ENCODE measurements at places on chromosomes 12 and 14. TPM values are rescaled to one million over a fixed set of nuclear protein-coding genes. Genes with fewer than 3 reads are reported as not detected.

- DNase-seq: no peak
- peaks cover 29% of the 10 kb centered on the region for H3K36me3 ChIP-seq
- no peak overlapping the region for H3K27ac ChIP-seq
- no peaks in the 10 kb centered on the region for H3K4me1 ChIP-seq
- H3K27me3 ChIP-seq: no peaks in the 10 kb centered on the region
Measured at GRCh38 chr12:31479516-31480210, 111.3 kb downstream of the DENND5B start.

DNA sequence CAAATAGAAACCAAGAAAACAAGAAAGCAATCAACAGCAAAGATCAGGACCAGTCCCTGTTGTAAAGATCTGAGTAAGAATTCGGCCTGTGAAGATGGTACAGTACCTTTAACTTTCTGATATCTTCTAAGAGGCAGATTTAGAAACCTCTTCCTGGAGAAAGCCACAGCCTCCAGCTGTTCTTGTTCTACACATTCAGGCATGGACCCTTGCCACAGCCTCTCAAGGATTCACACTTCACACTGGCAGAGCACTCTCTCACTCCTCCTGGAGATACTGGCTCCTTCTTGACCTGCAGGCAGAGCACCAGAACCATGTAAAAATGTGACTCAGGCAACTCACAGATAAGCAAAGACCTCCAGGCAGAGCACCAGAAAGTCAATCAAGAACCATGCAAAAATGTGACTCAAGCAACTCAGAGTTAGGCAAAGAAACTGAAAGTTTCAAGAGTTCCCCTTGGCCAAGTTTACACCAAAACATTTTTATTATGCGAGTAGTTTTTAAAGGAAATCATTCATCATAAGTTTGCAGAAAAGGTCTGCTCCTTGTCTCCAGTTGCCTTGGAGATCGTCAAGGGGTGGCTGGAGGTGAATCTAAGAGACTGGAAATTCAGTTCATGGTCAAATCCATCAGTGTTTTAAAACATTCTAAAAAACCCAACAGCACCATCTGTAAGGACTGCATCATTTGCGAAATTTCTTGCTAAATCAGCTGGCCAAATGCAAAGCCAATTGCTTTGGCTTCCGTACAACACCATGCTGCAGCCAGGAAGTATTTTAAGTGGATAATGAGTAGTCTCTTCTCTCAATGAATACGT lies 119.3 kb upstream of the MDM1 start:
- no peaks in the 10 kb centered on the region for H3K36me3 ChIP-seq
- H3K27me3 ChIP-seq: no peaks in the 10 kb centered on the region
- H3K4me1 ChIP-seq: peaks cover 66% of the 10 kb centered on the region
- no peak overlapping the region for H3K27ac ChIP-seq

GRCh38 chr12:107288414-107289127 lies 195.2 kb upstream of the CRY1 start:
- peaks cover 4% of the 10 kb centered on the region for H3K4me1 ChIP-seq
- H3K27ac ChIP-seq: no peak overlapping the region
- peaks cover 13% of the 10 kb centered on the region for H3K27me3 ChIP-seq
- no peaks in the 10 kb centered on the region for H3K36me3 ChIP-seq
- no peak overlapping the region for H3K4me3 ChIP-seq

DNA sequence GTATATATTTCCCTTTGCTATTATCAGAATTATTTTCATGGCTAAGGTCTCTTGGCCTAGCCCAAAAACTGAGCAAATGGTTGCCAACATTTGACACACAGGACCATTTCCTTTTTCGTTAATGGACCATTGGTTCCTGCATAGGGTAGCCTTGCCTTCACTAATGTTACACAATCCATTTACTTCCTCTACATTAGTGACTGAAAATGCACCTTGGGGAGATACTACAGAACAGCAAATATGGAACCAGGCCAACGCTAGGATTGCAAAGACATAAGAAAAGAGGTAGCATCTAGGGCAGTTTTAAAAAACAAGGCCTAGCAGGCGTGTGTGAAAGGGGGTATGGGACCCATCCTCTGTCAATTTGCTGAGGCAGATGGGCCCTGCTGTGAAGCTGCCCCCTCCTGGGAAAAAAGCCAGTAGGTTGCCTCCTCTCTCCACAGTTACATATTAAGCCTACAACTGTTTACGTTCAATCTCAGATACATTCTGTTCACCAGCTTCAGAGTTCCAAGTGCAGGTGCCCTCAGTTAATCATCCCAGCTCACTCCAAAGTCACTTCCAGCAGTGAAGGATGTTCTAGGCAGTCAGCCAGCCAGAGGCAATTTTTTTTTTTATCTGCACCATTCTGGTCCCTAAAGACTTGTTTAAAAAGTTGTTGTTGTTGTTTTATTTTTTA lies 15.0 kb downstream of the AQP6 start:
- H3K4me3 ChIP-seq: no peak overlapping the region
- peaks cover 23% of the 10 kb centered on the region for H3K36me3 ChIP-seq
- H3K4me1 ChIP-seq: peaks cover 27% of the 10 kb centered on the region
- DNase-seq: no peak
- no peaks in the 10 kb centered on the region for H3K27me3 ChIP-seq

GRCh38 chr12:89706986-89707702 lies 1.5 kb downstream of the ATP2B1 start:
- H3K27me3 ChIP-seq: peaks cover 5% of the 10 kb centered on the region
- DNase-seq: no peak
- peak overlapping the region; percentile 96 for H3K27ac ChIP-seq
- no peaks in the 10 kb centered on the region for H3K36me3 ChIP-seq
- peak overlapping the region; percentile 98 for H3K4me3 ChIP-seq

GRCh38 chr14:100234511-100234910 lies 4.4 kb upstream of the YY1 start:
- H3K4me3 ChIP-seq: no peak overlapping the region
- no peaks in the 10 kb centered on the region for H3K27me3 ChIP-seq
- H3K4me1 ChIP-seq: peaks cover 19% of the 10 kb centered on the region
- peaks cover 4% of the 10 kb centered on the region for H3K36me3 ChIP-seq
- H3K27ac ChIP-seq: no peak overlapping the region

DNA sequence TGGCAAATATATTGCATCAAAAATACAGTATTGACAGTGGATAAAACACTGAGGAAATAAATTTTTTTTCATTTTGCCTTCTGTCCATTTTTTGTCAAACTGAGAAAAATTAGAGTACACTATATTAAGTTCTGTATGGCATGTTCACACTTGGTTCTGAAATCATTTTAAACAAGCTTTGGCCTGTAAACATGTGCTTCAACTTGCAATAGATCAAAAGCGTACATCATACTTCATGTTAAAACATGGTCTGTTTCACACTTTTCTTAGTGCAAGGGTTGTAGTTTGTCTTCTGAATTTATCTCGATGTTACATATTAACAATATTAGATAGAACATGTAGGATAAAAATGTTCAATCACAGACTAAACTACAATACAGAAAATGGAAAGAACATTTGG lies 208.0 kb downstream of the PCNX1 start:
- H3K4me3 ChIP-seq: no peak overlapping the region
- peaks cover 12% of the 10 kb centered on the region for H3K4me1 ChIP-seq
- DNase-seq: no peak
- peaks cover 12% of the 10 kb centered on the region for H3K36me3 ChIP-seq
- no peaks in the 10 kb centered on the region for H3K27me3 ChIP-seq

The GRIN2B gene
- total RNA-seq: 1.6 TPM

GRCh38 chr12:42336286-42336685 lies 10.3 kb downstream of the PPHLN1 start:
- H3K4me3 ChIP-seq: no peak overlapping the region
- H3K4me1 ChIP-seq: peaks cover 11% of the 10 kb centered on the region
- no peaks in the 10 kb centered on the region for H3K27me3 ChIP-seq
- H3K36me3 ChIP-seq: peaks cover 12% of the 10 kb centered on the region
- no peak for DNase-seq

GRCh38 chr14:22432348-22432976 lies 156.6 kb downstream of the DAD1 start:
- no peaks in the 10 kb centered on the region for H3K36me3 ChIP-seq

DNA sequence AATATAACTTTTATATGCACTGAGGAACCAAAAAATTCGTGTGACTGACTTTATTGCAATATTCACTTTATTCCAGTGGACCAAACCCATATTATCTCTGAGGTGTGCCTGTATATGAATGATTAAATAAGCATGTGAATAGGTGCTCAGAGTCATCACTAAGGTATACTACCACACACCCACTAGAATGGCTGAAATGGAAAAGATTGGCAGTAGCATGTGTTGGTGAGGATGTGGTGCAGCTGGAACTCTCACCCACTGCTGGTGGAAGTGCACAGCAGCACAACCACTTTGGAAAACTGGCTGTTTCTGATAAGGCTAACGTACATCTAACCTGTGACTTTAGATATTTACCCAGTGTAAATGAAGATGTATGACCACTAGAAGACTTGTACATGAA lies 36.8 kb downstream of the GOLGA5 start:
- H3K27me3 ChIP-seq: no peaks in the 10 kb centered on the region
- peaks cover 5% of the 10 kb centered on the region for H3K4me1 ChIP-seq
- DNase-seq: no peak
- H3K36me3 ChIP-seq: peaks cover 28% of the 10 kb centered on the region
- H3K27ac ChIP-seq: no peak overlapping the region
- no peak overlapping the region for H3K4me3 ChIP-seq

The KRT72 gene
- 2.9 TPM for total RNA-seq

The TMEM52B gene
- 0.68 TPM for total RNA-seq

The SLIRP gene
- total RNA-seq: 125 TPM

The TOMM20L gene
- total RNA-seq: not detected

GRCh38 chr12:96060041-96060440 lies 24.7 kb upstream of the LTA4H start:
- no peak overlapping the region for H3K4me3 ChIP-seq
- no peaks in the 10 kb centered on the region for H3K27me3 ChIP-seq
- H3K27ac ChIP-seq: no peak overlapping the region
- H3K4me1 ChIP-seq: no peaks in the 10 kb centered on the region
- H3K36me3 ChIP-seq: no peaks in the 10 kb centered on the region
- no peak for DNase-seq

The KRT82 gene
- total RNA-seq: not detected

The AQP5 gene
- 0.97 TPM for total RNA-seq

The LMO3 gene
- 4.1 TPM for total RNA-seq

GRCh38 chr12:55365086-55365485 lies 2.3 kb downstream of the OR6C75 start:
- H3K4me3 ChIP-seq: no peak overlapping the region
- H3K36me3 ChIP-seq: no peaks in the 10 kb centered on the region
- DNase-seq: no peak
- no peak overlapping the region for H3K27ac ChIP-seq

GRCh38 chr12:106284358-106285105 lies 18.0 kb upstream of the TCP11L2 start:
- H3K27ac ChIP-seq: no peak overlapping the region
- H3K36me3 ChIP-seq: no peaks in the 10 kb centered on the region
- H3K4me1 ChIP-seq: peaks cover 5% of the 10 kb centered on the region

The NANOG gene
- not detected for total RNA-seq

- H3K27me3 ChIP-seq: peaks cover 3% of the 10 kb centered on the region
- H3K4me3 ChIP-seq: no peak overlapping the region
- no peak overlapping the region for H3K27ac ChIP-seq
- DNase-seq: no peak
- H3K36me3 ChIP-seq: no peaks in the 10 kb centered on the region
- peaks cover 4% of the 10 kb centered on the region for H3K4me1 ChIP-seq
Measured at GRCh38 chr14:65791191-65791981, 378.9 kb downstream of the FUT8 start.

Measured in type B pancreatic cell (in vitro differentiated cells).